Naive thymus-derived CD4-positive, alpha-beta T cell (primary cell): ENCODE measurements at places on chromosomes 6 and 20. TPM values are rescaled to one million over a fixed set of nuclear protein-coding genes. Genes with fewer than 3 reads are reported as not detected.

GRCh38 chr6:35392111-35392702, 49.8 kb downstream of the PPARD start:
- no peak overlapping the region for H3K27ac ChIP-seq
- no peak for DNase-seq
- H3K4me3 ChIP-seq: no peak overlapping the region

DNA sequence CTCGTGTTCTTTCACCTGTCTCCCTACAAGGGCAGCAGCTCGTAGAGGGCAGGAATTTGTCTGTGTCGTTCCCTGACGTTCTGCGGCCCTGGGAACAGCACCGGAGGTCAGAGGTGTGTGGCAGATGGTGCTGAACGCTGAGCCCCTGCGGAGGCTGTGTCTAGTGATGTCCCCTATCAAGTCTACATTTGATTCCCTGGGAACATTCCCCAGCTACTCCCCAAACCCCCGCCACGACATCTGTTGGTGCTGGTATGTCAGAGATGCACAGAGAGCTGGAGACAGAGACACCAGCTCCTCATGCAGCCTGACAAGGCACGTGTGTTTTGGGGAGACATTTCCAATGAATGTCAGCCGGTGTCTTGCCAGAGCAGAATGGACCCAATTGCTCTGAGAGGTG, 7.7 kb downstream of the PMEPA1 start:
- no peak for DNase-seq
- no peak overlapping the region for H3K4me3 ChIP-seq
- H3K27ac ChIP-seq: no peak overlapping the region
- no peaks in the 10 kb centered on the region for H3K27me3 ChIP-seq
- no peaks in the 10 kb centered on the region for H3K36me3 ChIP-seq

DNA sequence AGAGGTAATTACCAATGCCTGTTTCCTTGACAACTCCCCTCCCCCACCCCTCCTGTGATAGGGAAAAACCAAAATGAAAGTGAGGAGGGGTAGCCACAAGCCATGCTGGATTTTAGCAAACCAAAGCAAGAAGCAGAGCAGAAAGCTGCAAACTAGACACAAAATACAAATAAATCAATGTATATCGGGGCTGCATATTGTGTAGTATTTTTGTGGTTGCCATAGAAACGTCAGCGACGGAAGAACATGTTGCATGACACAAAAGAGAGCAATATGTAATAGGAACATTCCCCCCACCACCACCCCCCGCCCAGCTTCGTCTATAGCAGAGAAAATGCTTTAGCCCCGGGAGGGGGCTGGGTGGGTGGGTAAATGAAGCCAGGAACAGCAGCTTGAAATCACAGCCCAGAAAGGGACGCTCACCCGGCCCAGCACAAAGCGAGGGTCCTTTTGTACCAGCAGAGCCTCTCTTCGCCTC, 548 bp downstream of the AGPAT4 start:
- H3K27me3 ChIP-seq: no peaks in the 10 kb centered on the region
- peak; percentile 65 for DNase-seq

- H3K4me1 ChIP-seq: no peaks in the 10 kb centered on the region
- no peak overlapping the region for H3K27ac ChIP-seq
- no peaks in the 10 kb centered on the region for H3K27me3 ChIP-seq
- DNase-seq: no peak
Measured at GRCh38 chr6:120938876-120939472, 395.3 kb downstream of the TBC1D32 start.

DNA sequence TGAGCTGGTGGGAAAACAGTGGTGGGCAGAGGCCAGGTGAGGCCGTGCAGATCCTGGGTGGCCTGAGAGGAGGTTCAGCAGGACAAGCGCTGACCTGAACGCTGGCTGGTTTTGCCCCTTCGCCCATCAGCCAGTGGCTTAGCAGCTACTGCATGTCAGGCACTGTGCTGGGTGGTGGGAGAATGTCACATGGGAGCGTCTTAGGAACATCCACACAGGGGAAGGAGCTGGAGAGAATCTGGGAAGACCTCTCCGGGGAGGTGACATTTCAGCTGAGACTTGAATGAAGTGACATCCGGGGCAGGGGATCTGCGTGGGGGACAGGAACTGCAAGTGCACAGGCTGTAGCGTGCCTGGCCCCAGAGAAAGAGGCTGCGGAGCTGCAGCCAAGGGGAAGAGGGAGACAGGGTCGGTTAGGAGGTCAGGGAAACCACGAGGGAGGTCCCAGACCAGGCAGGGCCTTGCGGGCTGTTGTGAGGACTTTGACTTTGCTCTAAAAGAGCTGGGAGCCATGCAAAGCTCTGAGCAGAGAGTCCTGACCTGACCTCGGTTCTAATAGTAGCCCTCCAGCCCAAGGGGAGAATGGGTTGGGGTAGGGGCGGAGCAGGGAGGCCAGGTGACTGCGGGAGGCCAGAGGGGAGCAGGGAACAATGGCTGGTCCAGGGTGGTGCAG, 156.8 kb upstream of the PTPN1 start:
- no peaks in the 10 kb centered on the region for H3K36me3 ChIP-seq
- DNase-seq: no peak
- no peaks in the 10 kb centered on the region for H3K27me3 ChIP-seq
- no peak overlapping the region for H3K27ac ChIP-seq
- H3K4me1 ChIP-seq: no peaks in the 10 kb centered on the region
- no peak overlapping the region for H3K4me3 ChIP-seq

- no peak overlapping the region for H3K4me3 ChIP-seq
- no peak overlapping the region for H3K27ac ChIP-seq
- DNase-seq: no peak
- H3K36me3 ChIP-seq: no peaks in the 10 kb centered on the region
Measured at GRCh38 chr20:46995561-46996142, 101.0 kb downstream of the EYA2 start.

GRCh38 chr6:68741501-68742386, 106.7 kb downstream of the ADGRB3 start:
- no peaks in the 10 kb centered on the region for H3K27me3 ChIP-seq
- no peaks in the 10 kb centered on the region for H3K36me3 ChIP-seq
- no peak overlapping the region for H3K27ac ChIP-seq
- no peak for DNase-seq

DNA sequence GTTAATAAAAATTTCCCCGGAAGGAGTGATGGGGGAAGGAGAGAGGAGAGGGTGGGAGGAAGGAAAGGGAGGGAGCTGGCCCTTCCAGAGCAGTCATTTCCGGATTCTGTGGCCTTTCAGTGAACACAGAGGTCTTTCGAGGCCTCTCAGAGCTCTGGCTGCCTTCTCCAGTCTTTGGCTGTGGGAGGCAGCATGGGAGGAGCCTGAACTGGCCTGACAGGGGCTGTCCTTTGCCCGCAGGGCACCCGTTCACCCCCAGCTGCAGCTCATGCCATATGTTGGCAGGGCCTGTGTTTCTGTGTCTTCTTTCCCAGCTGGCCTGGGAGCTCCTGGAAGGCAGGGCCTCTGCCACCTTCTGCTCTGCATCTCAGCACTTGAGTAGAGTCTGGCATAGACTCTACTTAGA, 95.5 kb downstream of the PPP1R14C start:
- DNase-seq: no peak
- no peak overlapping the region for H3K4me3 ChIP-seq
- H3K4me1 ChIP-seq: peaks cover 15% of the 10 kb centered on the region
- no peaks in the 10 kb centered on the region for H3K36me3 ChIP-seq
- no peaks in the 10 kb centered on the region for H3K27me3 ChIP-seq

SLC12A5 gene
- polyA plus RNA-seq: not detected

IP6K3 gene
- not detected for polyA plus RNA-seq

GTPBP2 gene
- 3.2 TPM for polyA plus RNA-seq

PROCR gene
- 0.87 TPM for polyA plus RNA-seq

TSPYL1 gene
- polyA plus RNA-seq: 43.9 TPM

CD109 gene
- polyA plus RNA-seq: 0.31 TPM
